HFFc6 (cell line): ENCODE measurements at places on chromosomes 2 and 18.

GRCh38 chr2:33177627-33178026, 230.9 kb downstream of the LTBP1 start:
- no peak for DNase-seq

- no peak for DNase-seq
Measured at GRCh38 chr2:112026509-112026908, 28.6 kb upstream of the TMEM87B start.

- no peak for DNase-seq
Measured at GRCh38 chr2:27738349-27739057, 33.0 kb upstream of the MRPL33 start.

DNA sequence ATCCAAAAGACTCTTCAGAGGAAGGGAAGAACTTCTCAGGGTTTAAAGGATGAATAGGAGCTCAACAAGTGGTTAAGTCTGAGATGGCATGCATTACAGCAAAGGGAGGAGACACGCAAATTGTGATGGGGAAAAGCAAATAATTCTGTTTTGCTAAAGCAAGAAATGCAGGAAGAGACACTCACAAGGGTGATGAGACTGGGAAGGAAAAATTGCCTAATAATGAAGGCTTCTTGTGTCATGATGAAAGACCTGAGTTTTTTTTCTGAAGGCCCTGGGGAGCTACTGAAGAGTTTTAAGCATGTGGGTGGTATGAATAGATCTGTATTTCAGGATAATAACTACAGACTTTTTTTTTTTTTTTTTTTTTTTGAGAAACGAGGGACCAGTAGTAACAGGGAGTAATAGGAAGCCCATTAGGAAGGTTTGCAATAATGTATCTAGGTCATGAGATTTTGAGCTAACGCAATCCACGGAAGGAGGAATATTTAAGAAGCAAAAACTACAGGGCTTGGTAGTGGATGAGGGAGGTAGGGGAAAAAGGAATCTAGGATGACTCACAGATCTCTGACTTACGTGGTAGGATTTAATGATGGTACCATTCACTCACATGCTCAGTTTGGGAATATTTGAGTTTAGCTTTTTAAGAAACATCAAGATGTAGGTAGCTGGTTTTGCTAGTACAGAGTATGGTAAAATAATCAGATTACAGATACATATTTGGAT, 16.0 kb upstream of the SERPINB3 start:
- DNase-seq: no peak

DNA sequence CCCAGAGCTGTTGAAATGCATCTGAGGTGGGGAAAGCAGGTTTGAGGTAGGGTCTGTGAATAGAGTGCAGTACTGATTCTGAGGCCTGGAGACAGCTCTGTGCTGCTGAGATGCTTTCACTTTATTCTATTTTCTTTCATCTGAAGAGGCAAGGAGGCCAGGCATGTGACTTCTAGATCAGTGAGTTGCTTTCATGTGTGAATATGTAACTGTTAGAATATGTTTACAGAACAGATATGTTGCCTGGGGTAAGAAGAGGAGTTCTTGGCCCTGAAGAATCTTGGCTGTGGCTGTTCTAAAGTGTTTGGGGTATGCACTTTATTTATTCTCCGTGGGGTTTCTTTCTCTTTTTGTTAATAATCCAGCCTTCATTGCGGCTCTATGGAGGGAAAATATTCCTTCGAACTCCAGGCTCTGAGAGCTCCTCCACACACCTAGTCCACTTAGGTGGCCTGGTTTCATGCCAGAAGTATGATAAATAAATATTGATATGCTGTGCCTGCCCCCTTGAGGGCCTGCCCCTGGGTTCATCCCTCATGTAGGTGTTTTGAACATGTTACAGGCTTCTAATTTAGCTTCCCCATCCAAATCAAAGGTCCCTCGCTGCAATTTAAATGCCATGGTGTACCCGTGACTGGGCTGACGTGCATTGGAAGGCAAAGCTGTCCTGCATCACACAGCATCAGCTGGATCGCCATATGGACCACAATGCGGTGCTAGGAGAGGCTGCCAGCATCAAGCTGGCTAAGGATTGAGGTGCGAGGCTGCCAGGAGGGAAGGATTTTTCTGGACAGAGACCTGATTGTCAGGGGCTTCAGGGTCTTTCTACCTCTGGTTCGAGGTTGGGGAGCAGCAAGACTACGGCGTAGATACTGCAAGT, 102.9 kb downstream of the PRKCE start:
- DNase-seq: no peak

DNA sequence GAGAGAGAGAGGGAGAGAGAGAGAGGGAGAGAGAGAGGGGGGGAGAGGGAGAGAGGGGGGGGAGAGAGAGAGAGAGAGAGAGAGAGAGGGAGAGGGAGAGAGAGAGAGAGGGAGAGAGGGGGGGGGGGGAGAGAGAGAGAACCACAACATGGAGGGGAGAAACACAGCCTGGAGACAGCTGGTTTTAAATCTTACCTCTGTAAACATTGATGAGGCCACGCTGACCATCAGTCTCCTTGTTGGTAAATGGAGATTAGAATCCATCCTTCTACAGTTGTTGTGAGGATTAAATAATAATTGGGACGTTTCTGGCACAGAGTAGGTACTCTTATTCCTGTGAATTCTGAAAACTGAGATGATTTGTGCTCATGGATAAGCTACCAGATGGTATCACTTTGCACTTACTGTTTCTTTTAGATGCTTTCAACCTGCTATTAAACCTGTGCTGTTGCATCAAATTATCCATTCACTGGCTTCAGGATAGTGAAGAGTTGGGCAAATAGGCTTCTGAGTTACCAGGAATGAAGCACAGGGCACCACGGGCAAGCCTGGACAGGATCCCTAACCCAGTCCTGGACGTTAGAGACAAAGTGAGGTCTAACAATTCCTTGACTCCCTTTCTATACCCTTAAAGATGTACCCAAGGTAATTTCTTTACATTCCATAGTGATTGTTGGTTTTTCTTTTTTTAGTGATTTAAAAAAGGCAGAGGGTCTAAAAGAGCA, 318.1 kb downstream of the ZNF521 start:
- no peak for DNase-seq

DNA sequence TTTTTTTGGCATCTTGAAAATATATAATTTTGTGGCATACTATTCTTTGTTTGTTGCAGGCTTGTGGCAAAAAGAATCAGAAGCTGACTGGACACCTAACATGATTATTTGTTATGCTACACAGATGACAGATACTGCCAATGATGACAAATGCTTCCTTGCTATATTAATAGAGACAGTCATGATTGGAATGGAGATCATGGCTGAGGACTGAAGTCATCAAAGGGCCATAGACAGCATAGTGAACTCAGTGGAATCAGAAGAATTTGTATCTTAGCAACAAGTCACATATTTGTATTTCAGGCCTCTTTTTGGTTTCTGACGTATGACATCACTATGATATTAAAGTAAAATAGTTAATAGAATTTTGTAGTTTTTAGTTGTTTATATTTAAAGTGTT, 1003.8 kb upstream of the DDX18 start:
- DNase-seq: no peak

- no peak for DNase-seq
Measured at GRCh38 chr2:236940916-236941520, 144.7 kb upstream of the COPS8 start.

GRCh38 chr2:149702571-149702970, 115.0 kb upstream of the MMADHC start:
- DNase-seq: no peak

GRCh38 chr18:49275448-49275847, 185.0 kb downstream of the DYM start:
- no peak for DNase-seq

DNA sequence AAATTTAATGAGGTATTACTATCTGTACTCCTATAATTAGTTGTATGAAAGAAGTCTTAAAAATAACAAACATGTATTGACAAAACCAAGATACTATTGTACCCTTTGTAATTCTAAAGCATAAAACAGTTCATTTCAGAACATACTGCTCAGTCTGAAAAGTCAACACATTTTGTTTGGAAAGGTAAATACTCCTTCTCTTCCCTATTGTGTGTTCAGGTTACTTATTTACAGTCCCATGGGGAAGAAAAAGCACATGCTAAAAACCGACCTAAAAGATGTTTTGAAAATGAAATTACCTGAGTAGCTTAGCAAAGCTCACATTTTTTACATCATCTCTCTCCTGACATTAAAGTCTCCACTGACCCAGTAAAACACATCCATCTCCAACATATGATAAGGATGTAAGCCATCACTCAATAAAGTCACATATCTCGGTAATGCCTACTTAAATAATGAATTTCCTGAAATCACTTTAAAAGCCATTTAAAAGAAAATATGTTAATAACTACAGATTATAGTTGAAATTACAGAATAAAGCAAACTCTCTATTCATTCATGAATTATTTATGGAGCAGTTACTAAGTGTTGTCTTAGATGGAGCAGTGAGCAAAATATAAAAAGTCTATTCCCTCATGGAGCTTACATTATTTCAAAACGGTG, 75.6 kb upstream of the FZD5 start:
- no peak for DNase-seq

- DNase-seq: no peak
Measured at GRCh38 chr2:235505181-235505741, 11.4 kb downstream of the AGAP1 start.

GRCh38 chr2:21676676-21677075, 552.9 kb downstream of the TDRD15 start:
- no peak for DNase-seq

- DNase-seq: no peak
Measured at GRCh38 chr2:181859123-181859522, 32.4 kb upstream of the ITPRID2 start.

DNA sequence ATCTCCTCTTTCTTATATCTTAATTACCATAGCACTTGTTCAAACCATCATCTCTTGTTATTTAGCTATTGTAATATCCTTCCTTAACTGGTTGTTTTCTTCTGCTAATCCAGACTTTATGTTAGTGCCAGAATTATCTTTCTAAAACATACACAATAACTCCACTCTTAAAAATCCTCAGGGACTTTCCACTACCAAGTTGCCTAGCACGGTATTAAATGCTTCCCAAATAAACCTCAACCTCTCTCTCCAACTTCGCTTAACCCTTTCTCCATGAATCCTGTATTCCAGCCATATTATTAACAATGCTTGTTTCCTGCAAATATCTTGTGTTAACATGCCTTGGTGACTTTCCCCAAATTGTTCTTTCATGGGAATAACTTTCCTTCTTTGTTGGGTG, 84.5 kb downstream of the FAM228A start:
- DNase-seq: no peak

- DNase-seq: no peak
Measured at GRCh38 chr2:190378880-190379237, 29.3 kb upstream of the MFSD6 start.

- no peak for DNase-seq
Measured at GRCh38 chr2:109660046-109660860, 46.1 kb downstream of the SOWAHC start.

DNA sequence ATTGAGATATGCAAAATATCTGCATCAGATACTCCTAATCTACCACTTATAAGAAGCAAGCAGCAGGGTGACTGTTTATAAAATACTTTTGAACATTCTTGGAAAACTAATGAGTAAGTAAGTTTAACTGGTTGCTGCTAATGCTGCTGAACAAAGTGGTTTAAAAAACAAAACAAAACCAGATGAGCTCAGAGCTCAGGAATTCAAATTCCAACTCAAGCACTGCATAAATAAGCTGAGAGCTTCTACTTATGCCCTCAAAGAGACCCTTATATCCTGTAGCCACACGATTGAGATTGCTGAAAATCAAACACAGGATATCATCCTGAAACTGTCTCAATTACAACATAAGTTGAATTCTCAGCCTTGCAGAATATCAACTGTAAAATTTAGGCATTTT, 62.3 kb upstream of the NYAP2 start:
- peak; percentile 70 for DNase-seq

GRCh38 chr2:181536730-181537129, 79.5 kb downstream of the ITGA4 start:
- DNase-seq: no peak

DNA sequence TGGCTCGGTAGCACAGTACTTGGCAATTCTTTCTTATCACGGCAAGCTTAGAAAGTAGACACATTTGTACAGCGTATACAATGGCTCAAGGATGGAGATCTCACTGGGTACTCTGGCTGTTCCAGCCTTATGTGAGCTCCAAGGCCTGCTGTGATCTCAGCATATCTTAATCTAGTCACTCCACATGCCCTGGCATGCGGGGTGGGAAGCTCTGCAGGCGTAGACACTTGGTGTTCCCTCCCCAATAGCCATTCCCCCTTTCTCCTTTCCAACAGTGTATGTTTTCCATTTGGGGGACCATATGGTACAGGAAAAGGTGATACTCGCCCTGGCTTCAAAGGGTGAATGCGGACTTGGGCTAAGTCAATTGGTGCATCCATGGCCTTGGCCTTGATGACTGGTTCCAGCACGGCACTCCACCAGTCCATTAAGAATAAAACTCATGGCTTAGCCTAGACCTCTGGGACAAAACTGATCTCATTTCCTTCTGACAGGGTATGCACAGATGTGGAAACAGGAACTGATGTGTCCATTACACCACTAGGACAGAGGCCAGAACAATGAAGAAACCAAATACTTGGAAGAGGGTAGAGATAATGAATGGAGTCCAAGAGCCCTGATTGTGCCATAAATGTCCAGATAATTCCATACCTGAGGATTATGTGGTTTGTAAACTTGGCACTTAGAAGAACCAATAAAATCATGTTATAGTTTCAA, 28.4 kb downstream of the TGIF1 start:
- DNase-seq: no peak

DNA sequence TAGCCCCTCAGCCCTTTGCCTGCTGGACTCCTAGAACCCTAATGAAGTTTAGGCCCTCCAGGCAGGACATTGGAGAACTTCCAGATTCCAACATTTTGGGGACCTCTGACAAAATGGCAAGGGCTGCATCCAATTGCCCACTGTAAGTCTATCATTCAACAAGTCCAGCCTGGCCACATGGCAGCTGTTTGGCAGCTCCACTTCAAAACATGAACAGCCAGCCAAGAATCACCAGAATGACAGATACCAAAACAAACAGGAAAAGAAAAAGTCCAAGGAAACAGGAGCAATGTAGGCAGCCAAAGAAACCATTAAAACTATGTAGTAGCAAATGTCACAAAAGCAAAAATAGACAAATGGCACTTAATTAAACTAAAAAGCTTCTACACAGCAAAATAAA, 25.5 kb downstream of the SLC4A5 start:
- no peak for DNase-seq

DNA sequence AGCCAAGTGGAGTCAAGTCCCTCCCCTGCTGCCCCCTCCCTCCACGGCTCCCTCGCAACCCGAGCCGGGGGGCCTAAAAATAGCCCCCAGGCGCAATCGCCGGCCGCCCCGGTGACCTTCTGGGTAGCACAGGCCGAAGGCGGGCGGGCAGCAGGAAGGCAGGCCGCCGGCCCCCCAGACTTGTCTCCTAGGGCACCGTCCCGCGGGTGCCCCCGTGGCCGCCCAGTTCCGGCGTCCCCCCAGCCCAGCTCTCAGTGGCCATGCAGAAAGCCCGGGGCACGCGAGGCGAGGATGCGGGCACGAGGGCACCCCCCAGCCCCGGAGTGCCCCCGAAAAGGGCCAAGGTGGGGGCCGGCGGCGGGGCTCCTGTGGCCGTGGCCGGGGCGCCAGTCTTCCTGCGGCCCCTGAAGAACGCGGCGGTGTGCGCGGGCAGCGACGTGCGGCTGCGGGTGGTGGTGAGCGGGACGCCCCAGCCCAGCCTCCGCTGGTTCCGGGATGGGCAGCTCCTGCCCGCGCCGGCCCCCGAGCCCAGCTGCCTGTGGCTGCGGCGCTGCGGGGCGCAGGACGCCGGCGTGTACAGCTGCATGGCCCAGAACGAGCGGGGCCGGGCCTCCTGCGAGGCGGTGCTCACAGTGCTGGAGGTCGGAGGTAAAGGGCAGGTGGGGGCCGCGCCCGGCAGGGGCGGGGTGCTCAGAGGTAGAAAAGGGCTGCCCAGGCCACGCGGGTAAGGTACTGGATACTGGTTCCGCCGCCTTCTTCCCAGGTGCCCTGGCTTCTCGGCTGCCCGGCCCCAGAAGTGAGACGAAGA, at the start of gene SPEG:
Gene SPEG (plus strand): TSS at position 126 of the 808 bp plus-strand sequence. CDS start 135 bp downstream, at position 261.
- DNase-seq: no peak
